Left cardiac atrium (tissue), 4 donors: ENCODE measurements at places on chromosomes 1 and 21. TPM values are rescaled to one million over a fixed set of nuclear protein-coding genes. Genes with fewer than 3 reads are reported as not detected.

DNA sequence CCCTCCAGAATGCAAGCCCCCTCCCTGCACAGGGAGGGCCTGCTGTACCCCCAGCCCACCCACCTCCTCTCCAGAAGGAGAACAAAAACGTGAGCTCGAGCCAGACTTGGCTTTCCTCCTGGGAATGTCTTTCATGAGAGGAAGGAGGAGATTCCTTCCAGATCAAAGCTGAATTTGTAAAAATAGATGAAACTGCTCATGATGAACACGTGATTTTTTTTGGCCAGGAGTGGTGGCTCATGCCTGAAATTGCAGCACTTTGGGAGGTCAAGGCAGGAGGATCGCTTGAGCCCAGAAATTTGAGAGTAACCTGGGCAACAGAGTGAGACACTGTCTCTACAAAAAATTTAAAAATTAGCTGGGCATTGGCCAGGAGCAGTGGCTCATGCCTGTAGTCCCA, 21.8 kb downstream of the GPR157 start:
- peak; percentile 0 for DNase-seq

GRCh38 chr1:161473348-161473747, 31.9 kb upstream of the FCGR2A start:
- DNase-seq, result no peak

- DNase-seq, result no peak
Measured at GRCh38 chr1:68011657-68012375, 38.6 kb downstream of the DIRAS3 start.

DNA sequence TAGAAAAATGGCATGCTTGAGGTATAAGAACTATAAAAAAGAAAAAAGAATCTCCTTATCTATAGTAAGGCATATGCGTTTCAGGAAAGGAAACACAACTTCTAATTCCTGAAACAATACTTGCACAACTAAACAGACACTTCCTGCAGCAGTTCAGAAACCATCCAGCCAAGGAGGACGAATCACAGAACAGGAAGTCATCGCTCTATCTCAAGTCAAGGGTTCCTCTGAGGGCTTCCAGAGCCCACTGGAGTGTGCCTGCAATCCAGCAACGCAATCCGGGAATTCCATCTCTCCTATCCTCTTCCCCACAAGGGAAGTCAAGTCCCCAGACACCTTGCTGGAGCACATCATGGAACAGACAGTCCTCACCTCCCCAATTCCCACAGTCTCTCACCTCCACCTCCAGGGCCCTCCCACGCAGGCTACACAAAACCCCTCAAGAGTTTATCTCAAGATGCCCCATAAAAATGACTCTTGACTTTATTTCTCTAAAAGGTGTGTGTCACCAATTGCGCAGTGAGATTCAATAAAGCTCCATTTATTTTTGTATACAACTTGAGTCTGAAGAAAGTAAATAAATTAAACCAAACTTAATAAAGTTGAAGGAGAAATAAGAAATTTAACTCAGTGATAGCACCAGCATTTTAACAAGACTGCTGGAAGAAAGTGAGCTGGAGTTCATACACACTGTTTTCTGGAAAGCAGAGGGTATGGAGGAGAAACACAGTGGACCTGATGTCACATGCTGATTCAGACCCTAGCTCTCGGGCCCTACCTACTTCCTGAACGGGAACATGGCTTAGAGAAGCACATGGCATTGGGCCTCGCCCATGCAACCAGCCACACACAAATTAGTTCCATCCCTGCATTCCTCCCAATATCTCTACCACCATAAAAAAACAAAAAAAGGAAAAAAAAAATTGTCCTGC, 39.9 kb downstream of the SIPA1L2 start:
- DNase-seq, result peak; percentile 41

- no peak for DNase-seq
Measured at GRCh38 chr1:42674214-42674613, 8.0 kb upstream of the YBX1 start.

- DNase-seq, result no peak
Measured at GRCh38 chr1:168499688-168500049, 44.1 kb downstream of the XCL2 start.

- no peak for DNase-seq
Measured at GRCh38 chr1:116316373-116316772, 56.7 kb upstream of the ATP1A1 start.

UTS2 gene
- not detected for total RNA-seq

TMEM63A gene
- 37.1 TPM for total RNA-seq
